Ecto neural progenitor cell (in vitro differentiated cells): ENCODE measurements at places on chromosomes 3 and 15.

DNA sequence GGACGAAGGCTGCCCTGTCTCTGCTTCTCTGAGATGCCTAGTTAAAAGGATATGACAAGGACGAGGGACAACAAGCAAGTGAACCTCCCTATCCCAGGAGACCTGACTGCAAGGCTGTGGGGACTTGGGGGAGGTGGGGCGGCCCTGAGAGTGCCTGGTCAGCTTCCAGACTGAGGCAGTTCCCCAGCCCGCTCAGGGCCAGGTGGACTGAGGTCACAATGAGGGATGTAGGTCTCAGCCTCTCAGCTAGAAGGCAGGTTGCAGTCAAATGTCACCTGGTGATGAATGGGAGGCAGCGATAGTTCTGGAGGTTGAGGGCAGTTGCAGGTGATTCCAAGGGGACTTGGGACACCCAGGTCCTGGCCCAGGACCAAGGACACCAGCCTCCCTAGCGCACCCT, 30.6 kb downstream of the TKT start:
- no peak for DNase-seq

DNA sequence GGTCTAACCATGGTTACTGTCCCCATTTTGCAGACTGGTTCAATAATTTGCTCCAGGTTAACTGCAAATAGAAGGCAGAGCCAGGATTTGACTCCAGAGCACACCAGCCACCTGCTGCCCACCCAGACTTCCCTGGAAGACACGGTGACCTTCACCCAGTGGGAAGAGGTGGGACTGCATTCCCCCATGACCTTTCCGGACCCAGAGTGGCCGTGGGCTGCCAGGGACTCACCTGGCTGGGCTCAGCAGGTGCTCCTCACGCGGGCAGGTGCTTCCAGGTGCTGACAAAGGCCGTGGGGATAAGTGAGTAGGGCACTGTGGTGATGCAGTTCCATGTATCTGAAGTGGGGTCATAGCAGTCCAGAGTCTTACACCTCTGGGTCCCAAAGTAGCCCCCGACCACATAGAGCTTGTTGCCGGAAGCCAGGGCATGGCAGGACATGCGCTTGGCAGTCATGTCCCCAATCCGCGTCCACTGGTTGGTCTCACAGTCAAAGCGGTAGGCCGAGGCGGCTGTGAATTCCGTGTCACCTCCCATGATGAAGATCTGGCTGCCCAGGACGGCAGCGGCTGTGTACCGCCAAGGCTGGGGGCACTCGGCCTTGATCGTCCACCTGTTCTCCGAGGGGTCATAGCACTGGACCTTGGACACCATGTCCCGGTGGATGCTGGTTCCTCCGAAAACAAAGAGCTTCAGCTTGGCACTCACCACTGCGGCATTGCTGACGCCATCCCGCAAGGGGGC, 26.8 kb downstream of the KLHL25 start:
- no peak for DNase-seq

GRCh38 chr3:179949869-179950268, 86.9 kb downstream of the PEX5L start:
- no peak for DNase-seq

- no peak for DNase-seq
Observed at GRCh38 chr15:93247466-93248121, 158.6 kb upstream of the RGMA start.

DNA sequence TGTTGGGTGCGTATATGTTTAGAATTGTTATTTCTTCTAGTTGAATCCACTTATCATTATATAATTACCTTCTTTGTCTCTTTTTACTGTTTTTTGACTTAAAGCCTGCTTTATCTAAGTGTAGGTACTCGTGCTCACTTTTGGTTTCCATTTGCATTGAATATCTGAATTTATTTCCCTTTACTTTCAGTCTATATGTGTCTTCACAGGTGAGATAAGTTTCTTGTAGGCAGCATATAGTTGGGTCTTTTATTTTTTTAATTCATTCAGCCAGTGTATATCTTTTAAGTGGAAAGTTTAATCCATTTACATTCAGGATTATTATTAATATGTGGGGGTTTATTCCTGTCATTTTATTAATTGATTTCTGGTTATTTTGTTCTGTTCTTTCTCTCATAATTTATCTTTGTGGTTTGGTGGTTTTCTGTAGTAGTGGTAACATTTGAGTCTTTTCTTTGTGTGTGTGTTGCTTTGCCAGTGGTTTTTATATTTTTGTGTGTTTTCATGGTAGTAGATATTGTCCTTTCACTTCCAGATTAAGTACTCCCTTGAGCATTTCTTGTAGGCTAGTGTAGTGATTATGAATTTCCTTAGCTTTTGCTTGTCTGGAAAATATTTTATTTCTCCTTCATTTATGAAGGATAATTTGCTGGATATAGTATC, 27.3 kb downstream of the STT3B start:
- no peak for DNase-seq

DNA sequence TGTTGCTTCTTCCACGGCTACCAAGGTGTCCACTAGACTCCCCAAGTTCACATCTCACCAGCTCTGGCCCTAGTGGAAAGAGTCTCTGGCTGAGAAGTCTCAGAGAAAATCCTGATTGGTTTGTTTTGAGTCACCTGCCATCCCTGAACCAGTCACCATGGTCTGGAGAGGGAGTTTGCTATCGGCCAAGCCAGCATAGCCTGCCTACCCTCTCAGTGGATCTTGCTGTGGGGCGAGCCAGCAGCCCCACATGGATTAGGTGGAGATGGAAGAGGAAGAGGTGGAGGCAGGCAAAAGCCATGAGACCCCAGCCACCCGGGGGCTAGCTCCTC, 48.1 kb upstream of the FLNB start:
- DNase-seq = no peak

DNA sequence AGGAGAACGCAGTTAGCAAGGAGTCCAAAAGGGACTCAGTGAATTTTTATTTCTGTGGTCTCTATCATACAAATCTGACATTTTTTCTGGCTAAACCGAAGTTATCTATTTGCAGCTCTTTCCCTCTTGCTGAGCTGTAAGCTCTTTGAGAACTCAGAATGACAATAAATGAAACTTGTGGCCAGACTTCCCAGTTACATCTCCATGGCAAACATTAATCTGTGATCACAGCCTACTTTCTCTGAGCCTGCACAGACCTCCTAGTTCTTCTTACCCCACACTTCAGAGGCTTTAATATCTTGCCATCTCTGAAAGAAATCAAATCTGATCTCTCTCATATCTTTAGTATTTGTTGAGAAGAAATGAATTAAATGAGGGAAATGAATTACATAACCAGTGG, 58.0 kb downstream of the PLD1 start:
- no peak for DNase-seq

DNA sequence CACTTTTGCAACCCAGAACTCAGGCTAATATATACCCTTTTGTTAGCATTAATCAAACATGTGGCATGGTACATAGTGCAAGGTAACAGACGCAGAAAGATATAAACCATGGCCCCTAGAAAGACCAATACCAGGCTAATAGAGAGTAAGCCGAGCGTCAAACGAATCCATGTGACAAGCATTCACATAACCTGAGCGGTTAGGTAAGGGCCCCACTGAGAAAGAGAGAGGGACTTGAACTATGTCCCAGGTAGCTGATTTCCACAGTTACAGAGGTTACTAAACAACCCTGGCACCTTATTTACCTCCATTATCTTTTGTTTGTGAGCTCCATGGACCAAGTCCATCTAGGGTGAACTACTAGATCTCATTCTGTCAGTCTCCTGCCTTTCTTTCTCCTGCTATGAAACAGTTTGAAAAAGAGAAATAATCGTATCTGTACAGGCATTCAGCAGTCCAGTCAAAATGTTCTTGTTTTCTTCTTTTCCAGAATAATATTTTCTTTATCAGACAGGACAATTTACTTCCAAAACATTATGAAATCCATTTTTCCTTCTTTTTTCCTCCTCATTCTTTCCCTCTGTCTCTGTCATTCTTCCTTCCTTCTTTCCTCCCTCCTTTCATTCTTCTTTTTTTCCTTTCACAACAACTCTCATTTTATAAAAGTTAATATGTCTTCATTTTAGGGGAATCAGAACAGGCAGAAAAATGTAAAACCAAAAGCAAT, 30.5 kb upstream of the TNFSF10 start:
- DNase-seq = no peak

GRCh38 chr3:25339225-25339624, 88.8 kb upstream of the RARB start:
- DNase-seq = no peak

GRCh38 chr15:38224486-38224885, 28.1 kb upstream of the SPRED1 start:
- no peak for DNase-seq
